ENCODE measurements at places on chromosomes 6 and 20.

DNA sequence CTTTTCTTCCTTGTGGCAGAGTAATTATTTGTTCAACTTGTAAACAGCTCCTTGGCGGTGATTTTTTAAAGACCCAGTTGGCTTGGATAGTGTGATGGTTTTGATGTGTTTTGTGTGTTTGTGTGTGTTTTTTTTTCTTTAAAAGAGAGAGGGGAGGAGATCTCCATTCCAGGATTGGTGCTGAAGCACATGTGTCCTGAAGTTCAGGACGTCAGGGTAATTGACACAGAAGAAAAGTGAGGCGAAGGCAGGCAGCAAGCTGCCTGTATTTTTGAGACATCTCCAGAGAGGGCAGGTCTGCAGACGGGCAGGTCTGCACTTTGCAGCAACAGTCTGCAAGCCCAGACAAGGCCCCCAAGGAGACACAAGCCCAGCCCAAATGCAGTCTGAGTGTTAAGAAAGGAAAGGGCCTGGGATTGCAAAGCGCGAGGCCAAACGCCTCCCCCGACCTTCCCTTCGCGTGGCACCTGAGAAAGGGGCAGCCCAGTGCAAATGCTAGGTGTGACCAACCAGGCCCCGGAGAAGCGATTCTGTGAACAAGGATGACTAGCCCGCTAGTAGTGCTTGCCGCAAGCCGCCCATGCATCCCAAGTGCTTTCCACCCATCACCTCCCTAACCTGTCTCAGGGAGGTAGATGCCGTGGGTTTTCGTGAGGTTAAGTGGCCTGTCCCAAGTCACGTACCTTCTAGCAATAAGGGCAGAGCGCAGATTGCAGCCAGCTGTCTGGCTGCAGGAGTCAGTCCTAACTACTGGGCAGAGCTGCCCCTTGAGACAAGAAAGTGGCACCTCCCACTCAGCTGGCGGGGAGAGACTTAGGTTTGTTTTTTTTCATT, 230.5 kb downstream of the ZMYND8 start:
- DNase-seq = no peak

GRCh38 chr6:82863781-82864180, 201.9 kb downstream of the UBE3D start:
- DNase-seq = no peak

GRCh38 chr6:34189806-34190503, 44.1 kb upstream of the GRM4 start:
- DNase-seq = peak; percentile 14

DNA sequence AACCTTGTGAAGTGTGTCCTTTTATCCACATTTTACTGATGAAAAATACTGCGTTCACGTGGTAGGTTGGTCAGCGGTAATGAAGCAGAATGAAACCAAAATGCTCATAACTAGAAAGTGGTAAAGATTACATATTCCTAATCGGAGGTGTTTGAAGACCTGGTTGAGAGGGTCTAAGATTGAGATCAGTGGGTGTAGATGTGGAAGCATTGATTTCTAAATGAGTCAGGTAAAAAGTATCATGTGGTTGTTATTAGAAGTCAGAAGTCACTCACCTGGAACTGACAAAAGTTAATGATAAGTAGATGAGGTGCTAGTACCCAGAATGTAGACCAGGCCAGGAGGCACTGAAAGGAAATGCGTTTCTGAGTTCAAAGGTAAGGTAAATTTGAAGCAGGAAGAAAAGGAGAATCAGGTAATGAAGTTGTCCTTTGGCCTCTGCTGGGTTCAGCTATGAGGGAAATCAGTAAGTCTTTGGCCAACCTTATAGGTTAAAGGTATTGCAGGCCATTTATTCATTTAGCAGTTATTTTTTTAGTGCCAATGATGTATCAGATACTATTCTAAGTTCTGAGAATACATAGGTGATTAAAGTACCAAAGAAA, 31.2 kb downstream of the FAM83B start:
- no peak for DNase-seq

Measured in kidney (tissue), 22 donors.